ENCODE measurements at places on chromosomes 13 and 19.
A peak's percentile ranks its signal among the peaks of the same experiment; 100 is the strongest.

DNA sequence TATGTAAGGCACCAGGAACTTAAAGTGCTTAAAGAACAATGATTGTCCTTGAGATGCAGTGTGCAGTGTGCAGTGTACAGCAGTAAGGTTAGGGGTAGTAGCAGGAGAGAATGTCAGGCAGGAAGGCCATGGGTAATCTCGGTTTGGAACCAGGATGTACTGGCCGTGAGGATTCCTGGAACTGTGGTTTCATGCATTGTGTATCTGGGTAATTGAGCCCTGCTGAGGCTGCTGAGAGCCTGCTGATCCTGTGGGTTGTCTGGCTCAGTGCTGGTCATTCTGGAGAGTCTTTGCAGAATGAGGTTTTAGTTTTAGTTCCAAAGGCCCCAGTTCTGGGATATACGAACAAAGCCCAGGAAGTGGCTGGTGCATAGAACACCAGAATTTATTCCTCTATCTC, 71.0 kb downstream of the ZNF568 start:
- DNase-seq, result no peak

GRCh38 chr19:2743099-2743498, 3.3 kb upstream of the SLC39A3 start:
- no peak for DNase-seq

DNA sequence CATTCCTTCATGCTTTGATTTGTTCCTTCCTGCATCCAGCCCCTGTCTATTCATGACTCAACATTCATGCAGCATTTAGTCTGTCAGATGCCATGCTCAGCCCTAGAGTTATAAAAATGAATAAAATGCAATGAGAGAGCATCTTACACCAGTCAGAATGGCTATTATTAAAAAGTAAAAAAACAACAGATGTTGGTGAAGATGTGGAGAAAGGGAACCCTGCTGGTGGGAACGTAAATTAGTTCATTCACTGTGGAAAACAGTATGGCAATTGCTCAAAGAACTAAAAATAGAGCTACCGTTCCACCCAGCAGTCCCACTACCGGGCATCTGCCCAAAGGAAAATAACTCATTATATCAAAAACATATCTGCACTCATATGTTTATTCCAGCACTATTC, 70.0 kb upstream of the GTF3A start:
- DNase-seq, result no peak

GRCh38 chr13:59750860-59751259, 412.9 kb downstream of the DIAPH3 start:
- no peak for DNase-seq

- no peak for DNase-seq
Measured at GRCh38 chr19:6069268-6069791, 41.0 kb downstream of the RFX2 start.

DNA sequence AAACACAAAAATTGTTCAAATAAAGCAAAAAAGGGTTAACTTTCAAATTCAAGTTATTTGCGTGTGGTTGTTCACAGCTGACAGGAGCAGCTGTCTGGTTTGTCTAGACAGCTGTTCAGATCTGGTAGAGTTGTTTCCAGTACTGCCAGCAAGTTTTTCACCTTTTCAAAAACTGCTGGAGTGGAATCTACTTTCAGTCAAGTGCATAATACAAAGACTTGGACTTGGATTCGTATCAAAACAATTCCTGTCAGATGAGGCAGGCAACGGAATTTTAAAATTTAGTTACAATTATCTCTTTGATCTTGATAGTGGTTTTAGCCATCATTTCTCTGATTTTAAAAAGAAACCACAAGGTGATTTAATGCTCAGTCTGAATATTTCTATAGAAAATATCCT, 51.7 kb upstream of the EEF1AKMT1 start:
- no peak for DNase-seq

- no peak for DNase-seq
Measured at GRCh38 chr19:44682807-44683206, 11.5 kb downstream of the CEACAM19 start.

- no peak for DNase-seq
Measured at GRCh38 chr13:34070544-34071303, 252.8 kb downstream of the RFC3 start.

DNA sequence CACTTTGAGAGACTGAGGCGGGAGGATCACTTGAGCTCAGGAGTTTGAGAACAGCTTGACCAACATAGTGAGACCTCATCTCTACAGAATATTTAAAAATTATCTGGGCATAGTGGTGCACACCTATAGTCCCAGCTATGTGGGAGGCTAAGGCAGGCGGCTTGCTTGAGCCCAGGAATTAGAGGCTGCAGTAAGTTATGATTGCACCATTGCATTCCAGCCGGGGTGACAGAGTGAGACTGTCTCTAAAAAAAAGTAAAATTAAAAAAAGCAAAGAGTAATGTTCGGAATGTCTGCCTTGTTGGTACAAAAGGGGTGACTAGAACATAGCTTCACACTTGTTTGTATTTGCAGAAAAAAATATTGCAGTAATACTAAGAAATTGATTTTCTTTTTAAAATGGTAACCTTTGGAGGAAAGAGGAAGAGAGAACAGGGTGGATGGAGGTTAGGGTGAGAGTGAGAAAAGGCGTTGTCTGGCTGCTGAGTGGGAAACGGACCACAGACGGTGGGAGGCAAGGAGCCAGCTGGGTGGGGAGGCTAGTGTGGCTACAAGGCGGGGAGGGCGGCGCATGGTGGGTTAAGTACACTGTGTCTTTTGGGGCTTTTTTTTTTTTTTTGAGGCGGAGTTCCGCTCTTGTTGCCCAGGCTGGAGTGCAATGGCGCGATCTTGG, 10.2 kb downstream of the PPP1R14A start:
- no peak for DNase-seq

- DNase-seq, result no peak
Measured at GRCh38 chr19:5680084-5680436, 256 bp downstream of the MICOS13 start.

GRCh38 chr19:35908010-35908441, at the start of gene TYROBP:
TSS of gene TYROBP (minus strand) at chr19:35908295. CDS start at chr19:35908228, 67 bp downstream.
- DNase-seq, result no peak

- DNase-seq, result no peak
Measured at GRCh38 chr19:35105411-35106290, 10.0 kb upstream of the FXYD3 start.

- DNase-seq, result no peak
Measured at GRCh38 chr13:112012016-112012704, 54.8 kb upstream of the SOX1 start.

GRCh38 chr19:13101590-13102415, 855 bp downstream of the LYL1 start:
- no peak for DNase-seq

DNA sequence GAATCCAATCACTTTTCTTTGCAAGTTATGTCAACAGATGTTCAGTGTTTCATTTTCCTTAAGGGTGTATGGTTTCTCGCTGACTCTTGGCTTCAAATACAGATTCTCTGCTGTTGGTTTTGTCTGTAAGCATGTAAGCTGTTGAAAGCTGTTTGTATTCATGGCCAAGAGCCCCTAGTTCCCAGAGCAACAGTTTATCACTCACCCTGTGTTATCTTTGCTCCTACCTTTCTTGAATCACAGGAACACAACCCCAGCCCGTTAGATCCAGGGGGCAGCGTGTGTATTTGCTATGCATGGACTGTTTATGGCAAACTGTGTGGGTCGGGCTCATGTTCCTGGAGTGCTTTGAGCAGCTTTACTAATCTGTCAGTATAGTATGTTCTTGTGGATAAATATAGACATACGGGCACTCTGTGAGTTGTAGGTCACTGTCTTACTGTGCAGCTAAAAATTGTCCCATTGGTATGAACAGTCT, 28.9 kb downstream of the FRY start:
- no peak for DNase-seq

- no peak for DNase-seq
Measured at GRCh38 chr13:33152389-33152788, 133.2 kb downstream of the STARD13 start.

DNA sequence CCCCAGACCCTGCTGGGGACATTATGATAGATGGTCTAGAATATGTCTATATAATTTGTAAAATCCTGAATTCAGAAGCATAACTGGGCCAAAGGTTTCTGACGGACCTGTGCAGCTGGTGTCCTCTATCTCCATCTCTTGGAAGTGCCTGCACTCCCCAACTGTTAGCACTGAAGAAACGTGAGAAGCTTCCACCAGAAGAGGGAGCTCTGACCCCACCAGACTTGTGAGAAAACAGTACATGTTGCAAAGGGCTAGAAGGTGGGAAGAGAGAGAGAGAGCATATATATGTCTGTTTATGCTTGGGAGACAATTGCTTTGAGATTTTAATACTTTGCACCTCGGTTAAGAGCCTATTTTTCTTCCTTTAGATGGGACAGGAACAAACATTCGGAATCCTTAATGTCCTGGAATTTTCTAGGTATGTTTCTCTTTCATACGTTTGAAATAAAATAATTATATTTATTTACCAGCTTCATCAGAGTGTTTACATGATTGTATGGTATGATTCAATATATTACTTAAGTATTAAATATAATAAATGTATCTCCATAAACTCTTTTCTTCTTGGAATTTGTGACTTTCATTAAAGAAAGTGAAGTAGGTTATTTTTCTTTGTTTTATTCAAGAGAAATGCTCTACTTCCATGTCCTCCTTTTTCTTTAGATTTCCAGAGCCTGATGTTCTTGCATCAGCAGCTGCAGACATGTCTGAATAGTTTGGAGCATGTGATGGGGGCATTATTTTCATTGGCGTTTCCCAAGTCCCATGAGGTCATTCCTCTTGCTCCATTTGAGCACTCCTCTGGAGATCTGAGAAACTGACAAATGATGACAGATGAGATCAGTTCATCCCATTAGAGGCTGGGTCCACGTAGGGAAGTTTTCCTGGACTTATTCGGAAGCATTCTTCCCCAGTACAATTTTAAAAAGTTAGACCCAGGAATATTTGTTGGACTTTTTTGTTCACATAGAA, 202.9 kb downstream of the ATP8A2 start:
- DNase-seq, result peak; percentile 50

DNA sequence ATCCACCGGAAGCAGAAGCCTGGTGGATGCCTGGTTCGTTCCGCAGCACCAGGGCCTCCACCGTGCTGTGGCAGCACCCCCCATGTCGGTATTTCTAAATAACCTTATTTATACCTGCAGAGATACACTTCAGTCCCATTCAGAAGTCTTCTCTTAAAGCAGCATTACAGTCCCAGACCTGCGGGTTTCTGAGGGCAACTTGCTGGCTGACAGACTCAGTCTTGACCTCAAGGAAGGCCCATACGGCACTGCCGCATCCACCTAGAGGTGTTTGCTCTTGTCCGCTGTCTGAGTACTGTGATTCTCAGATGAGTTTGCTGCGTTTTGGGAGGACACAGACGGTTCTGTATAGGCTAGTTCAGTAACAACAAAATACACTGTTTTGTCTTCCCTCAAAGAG, 16.9 kb upstream of the TEX29 start:
- DNase-seq, result no peak

All from keratinocyte (primary cell).